ENCODE measurements at places on chromosomes 7 and 10.

- peaks cover 5% of the 10 kb centered on the region for H3K27me3 ChIP-seq
- no peaks in the 10 kb centered on the region for H3K36me3 ChIP-seq
- H3K4me3 ChIP-seq = peak overlapping the region; percentile 8
- peak; percentile 86 for ATAC-seq
- no peaks in the 10 kb centered on the region for H3K4me1 ChIP-seq
- no peak overlapping the region for H3K27ac ChIP-seq
Measured at GRCh38 chr10:3239066-3239919, 66.7 kb upstream of the PITRM1 start.

GRCh38 chr7:102216573-102217314, 69.9 kb upstream of the SH2B2 start:
- H3K36me3 ChIP-seq = peaks cover 5% of the 10 kb centered on the region
- H3K4me3 ChIP-seq = no peak overlapping the region
- ATAC-seq = no peak

DNA sequence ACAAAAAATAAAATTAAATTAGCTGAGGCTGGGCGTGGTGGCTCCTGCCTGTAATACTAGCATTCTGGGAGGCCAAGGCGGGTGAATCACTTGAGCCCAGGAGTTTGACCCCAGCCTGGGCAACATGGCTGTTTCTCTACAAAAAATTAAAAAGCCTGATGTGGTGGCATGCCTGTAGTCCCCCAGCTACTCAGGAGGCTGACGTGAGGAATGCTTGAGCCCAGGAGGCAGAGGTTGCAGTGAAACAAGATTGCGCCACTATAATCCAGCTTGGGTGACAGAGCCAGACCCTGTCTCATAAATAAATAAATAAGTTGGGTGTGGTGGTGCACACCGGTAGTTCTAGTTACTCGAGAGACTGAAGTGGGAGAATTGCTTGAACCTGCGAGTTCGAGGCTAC, 65.1 kb downstream of the GNA12 start:
- H3K4me1 ChIP-seq = peaks cover 23% of the 10 kb centered on the region
- ATAC-seq = no peak
- H3K27ac ChIP-seq = no peak overlapping the region
- H3K4me3 ChIP-seq = no peak overlapping the region
- no peaks in the 10 kb centered on the region for H3K27me3 ChIP-seq

- H3K27me3 ChIP-seq = no peaks in the 10 kb centered on the region
- H3K4me3 ChIP-seq = no peak overlapping the region
- H3K36me3 ChIP-seq = no peaks in the 10 kb centered on the region
- ATAC-seq = no peak
- H3K4me1 ChIP-seq = peaks cover 44% of the 10 kb centered on the region
Measured at GRCh38 chr10:35453855-35454532, 117.7 kb downstream of the CCNY start.

- H3K4me3 ChIP-seq = no peak overlapping the region
- H3K27ac ChIP-seq = peak overlapping the region; percentile 65
- no peaks in the 10 kb centered on the region for H3K36me3 ChIP-seq
- peak; percentile 53 for ATAC-seq
- H3K27me3 ChIP-seq = no peaks in the 10 kb centered on the region
Measured at GRCh38 chr7:144786522-144786921, 49.3 kb downstream of the TPK1 start.

GRCh38 chr10:124827474-124827873, 25.9 kb downstream of the ABRAXAS2 start:
- H3K36me3 ChIP-seq = peaks cover 76% of the 10 kb centered on the region
- H3K4me3 ChIP-seq = no peak overlapping the region
- no peak for ATAC-seq
- no peaks in the 10 kb centered on the region for H3K4me1 ChIP-seq
- no peaks in the 10 kb centered on the region for H3K27me3 ChIP-seq

GRCh38 chr7:8560501-8560900, 127.1 kb downstream of the NXPH1 start:
- ATAC-seq = no peak
- H3K36me3 ChIP-seq = no peaks in the 10 kb centered on the region
- H3K4me3 ChIP-seq = no peak overlapping the region
- no peak overlapping the region for H3K27ac ChIP-seq

DNA sequence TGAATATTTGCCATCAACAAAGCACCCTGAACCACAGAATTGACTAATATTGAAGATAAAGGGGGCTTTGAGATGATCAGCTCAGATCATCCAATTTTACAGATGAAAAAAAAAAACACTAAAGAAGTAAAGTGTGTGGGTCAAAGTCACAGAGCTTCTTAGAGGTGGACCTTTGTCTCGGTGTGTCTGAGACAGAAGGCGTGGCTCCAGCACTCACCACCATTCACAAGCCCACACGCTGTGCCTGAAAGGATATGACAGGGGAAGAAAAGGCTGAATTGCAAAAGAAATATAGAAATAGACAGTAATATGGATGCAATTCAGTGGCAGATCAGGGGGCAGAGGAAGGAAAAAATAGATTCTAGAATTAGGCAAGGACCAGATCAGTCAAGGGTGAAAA, 114.9 kb upstream of the PLXNA4 start:
- peaks cover 4% of the 10 kb centered on the region for H3K27me3 ChIP-seq
- no peaks in the 10 kb centered on the region for H3K36me3 ChIP-seq

- no peak overlapping the region for H3K27ac ChIP-seq
- H3K27me3 ChIP-seq = no peaks in the 10 kb centered on the region
- no peaks in the 10 kb centered on the region for H3K36me3 ChIP-seq
- ATAC-seq = no peak
- H3K4me3 ChIP-seq = no peak overlapping the region
Measured at GRCh38 chr10:106360870-106361269, 803.6 kb downstream of the SORCS1 start.

DNA sequence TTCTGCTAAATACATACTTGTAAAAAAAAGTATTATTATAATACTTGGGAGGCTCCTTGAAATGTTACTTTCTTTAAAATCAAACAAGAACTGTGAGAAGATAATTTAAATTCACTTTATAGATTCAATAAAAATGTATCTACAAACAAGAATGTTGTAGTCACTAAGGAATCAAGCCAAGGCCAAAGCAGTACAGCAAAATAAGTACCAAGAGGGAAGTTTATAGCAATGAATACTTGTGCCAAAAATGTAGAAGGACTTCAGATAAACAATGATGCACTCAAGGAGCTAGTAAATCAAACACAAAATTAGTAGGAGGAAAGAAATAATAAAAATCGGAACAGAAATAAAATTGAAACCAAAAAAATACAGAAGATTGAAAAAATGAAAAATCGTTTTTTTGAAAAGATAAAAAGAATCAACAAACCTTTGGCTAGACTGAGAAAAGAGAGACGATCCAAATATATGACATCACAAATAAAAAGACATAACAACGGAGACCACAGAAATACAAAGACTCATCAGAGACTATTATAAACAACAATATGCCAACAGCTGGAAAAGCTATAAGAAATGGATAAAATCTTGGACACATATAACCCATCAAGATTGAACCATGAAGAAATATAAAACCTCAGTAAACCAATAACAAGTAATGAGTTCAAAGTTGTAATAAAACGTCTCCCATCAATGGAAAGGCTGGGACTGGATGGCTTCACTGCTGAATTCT, 286.0 kb upstream of the TMEM229A start:
- H3K4me3 ChIP-seq = no peak overlapping the region
- no peaks in the 10 kb centered on the region for H3K27me3 ChIP-seq
- H3K27ac ChIP-seq = no peak overlapping the region
- H3K36me3 ChIP-seq = no peaks in the 10 kb centered on the region
- no peaks in the 10 kb centered on the region for H3K4me1 ChIP-seq

DNA sequence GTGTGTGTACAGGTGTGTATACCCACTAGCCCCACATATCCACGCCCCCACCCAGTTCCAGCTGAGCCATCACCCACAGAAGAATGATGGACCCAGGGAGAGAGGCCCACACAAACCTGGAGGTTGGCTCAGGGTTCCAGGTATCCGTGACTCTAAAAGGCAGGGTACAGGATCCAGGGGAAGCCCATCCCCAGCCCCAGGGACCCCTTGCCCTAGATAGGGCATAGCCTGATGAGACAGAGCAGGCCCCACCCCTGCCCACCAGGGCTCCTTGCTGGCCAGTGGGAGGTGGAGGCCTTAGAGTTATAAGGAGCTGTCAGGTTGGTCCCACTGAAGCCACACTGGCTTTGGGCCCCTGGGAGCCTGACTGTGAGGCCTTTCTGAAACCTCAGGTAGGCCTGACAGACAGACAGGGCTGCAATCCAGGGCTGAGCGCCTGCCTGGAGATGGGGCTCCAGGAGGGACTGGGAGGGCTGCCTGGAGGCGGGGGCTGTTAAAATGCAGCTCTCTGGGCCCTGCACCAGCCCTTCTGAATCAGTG, 93.5 kb downstream of the WDR11 start:
- peaks cover 10% of the 10 kb centered on the region for H3K27me3 ChIP-seq
- ATAC-seq = no peak
- H3K4me1 ChIP-seq = no peaks in the 10 kb centered on the region
- no peaks in the 10 kb centered on the region for H3K36me3 ChIP-seq

DNA sequence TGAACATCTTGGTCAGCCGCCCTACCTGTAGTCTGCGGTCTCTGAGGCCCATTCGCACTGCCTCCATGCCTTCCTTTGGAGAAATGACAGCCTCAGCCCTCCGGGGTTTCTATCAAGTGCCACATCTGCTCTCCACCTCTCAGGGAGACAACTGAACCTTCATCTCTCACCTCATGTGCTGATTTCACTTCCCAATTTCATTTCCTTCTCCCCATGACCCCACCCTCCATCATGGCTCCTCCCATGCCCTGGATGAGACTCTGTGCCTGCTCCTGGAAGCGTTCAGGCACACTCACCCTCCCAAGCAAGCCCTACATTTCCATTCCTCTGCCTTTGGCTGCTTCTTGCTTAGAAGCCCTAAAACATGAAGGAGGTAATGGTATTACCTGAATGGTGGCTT, 7.8 kb upstream of the SCD start:
- H3K27ac ChIP-seq = peak overlapping the region; percentile 13
- H3K4me3 ChIP-seq = no peak overlapping the region
- H3K36me3 ChIP-seq = peaks cover under 1% of the 10 kb centered on the region
- H3K4me1 ChIP-seq = peaks cover 2% of the 10 kb centered on the region
- no peak for ATAC-seq

GRCh38 chr10:33329178-33329577, 5.3 kb downstream of the NRP1 start:
- H3K27ac ChIP-seq = no peak overlapping the region
- no peaks in the 10 kb centered on the region for H3K36me3 ChIP-seq
- H3K4me3 ChIP-seq = no peak overlapping the region
- H3K4me1 ChIP-seq = peaks cover 6% of the 10 kb centered on the region
- H3K27me3 ChIP-seq = peaks cover 59% of the 10 kb centered on the region

DNA sequence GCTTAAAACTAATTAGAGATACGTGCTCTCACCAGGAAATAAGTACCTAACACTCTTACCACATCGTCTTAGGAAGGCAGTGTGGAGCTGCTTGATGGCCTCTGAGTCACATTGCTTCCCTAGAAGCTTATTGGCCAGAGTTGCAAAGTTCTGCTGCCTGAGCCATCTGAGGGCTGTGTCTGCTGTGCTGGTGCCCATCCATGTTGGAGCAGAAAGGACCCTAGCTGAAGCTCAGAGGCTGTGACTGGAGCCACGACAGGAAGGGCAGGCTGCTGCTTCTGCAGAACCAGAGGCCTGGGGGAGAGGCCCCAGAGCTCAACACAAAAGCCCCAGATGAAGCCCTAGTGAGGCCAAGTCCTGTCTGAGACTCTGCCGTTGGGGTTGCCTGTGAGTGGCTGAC, 64.8 kb upstream of the IGFBP3 start:
- H3K4me1 ChIP-seq = no peaks in the 10 kb centered on the region
- no peak for ATAC-seq
- no peak overlapping the region for H3K4me3 ChIP-seq
- H3K36me3 ChIP-seq = peaks cover 4% of the 10 kb centered on the region
- no peak overlapping the region for H3K27ac ChIP-seq

DNA sequence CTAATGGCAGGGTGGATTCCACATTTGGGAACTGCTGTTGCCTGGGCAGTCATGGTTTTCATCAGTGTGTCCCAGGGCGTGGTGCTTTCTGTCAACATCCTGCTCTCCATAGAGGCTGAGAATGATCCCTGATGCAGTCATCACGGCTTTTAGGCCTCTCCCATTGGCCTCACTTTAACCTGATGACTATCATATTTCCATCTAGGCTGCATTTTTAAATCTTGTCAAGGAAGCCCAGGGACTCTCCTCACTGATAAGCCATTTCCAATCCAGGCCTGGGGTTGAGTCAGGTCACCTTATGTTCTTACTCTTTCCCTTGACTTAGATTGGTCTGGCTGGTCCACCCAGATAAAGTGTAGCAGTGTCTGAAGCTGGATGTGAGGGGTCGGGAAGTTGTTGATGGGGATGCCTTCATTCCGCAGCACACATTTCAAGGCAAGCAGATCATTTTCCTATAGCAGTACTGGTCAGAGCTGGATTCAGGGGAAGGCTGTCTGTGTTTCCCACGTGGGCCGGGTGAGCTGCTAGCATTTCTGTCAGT, 177.0 kb downstream of the AUTS2 start:
- no peaks in the 10 kb centered on the region for H3K36me3 ChIP-seq
- no peak for ATAC-seq
- H3K27me3 ChIP-seq = no peaks in the 10 kb centered on the region
- H3K4me1 ChIP-seq = no peaks in the 10 kb centered on the region
- H3K27ac ChIP-seq = no peak overlapping the region

DNA sequence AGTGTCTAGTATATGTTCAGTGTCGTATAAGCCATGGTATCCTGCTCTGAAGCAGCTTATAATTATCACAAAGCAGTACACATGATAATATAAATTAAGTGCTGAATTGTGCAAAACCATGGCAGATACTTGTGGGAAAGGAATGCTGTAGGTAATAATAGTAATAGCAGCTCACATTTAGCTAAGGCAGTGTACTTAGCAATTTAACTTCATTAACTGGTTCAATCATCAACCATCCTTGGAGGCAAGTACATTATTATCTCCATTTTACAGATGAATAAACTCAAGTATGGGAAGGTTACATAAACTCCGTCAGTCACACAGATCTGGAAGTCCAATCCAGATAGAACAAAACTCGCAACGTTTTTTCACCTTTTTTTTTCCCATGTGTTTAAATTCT, 21.6 kb upstream of the RNF148 start:
- ATAC-seq = no peak
- H3K27me3 ChIP-seq = no peaks in the 10 kb centered on the region
- no peaks in the 10 kb centered on the region for H3K4me1 ChIP-seq
- no peak overlapping the region for H3K4me3 ChIP-seq
- H3K27ac ChIP-seq = no peak overlapping the region
- no peaks in the 10 kb centered on the region for H3K36me3 ChIP-seq

GRCh38 chr10:122656308-122656705, 43.3 kb downstream of the C10orf120 start:
- ATAC-seq = no peak
- H3K36me3 ChIP-seq = no peaks in the 10 kb centered on the region
- H3K4me3 ChIP-seq = no peak overlapping the region
- H3K27ac ChIP-seq = no peak overlapping the region
- no peaks in the 10 kb centered on the region for H3K4me1 ChIP-seq

DNA sequence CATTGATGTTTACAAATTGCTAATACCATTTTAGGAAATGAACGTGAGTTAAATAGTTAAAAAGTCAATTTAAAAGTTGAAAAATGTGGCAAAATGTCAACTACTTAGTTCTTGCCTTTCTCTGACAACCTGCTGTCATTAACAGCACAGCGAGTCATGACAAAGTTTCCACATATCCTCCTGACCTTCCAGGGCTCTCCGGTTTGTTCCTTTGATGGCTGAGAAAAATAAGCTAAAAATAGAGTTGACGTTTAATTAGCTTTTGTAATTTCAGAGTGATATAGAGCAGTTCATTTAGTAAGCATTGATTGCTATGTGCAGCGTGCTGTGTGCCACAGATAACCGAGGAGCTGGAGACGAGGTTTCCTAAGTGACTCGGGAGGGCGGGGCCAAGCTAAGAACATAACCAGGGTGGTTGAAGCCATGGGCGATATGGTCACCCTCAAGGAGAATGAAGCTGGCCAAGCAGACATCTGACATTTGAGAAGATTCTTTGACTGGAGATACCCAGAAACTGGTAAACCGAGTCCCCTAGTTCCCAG, 47.9 kb downstream of the OGDH start:
- no peaks in the 10 kb centered on the region for H3K4me1 ChIP-seq
- no peak for ATAC-seq
- no peaks in the 10 kb centered on the region for H3K27me3 ChIP-seq
- peaks cover 75% of the 10 kb centered on the region for H3K36me3 ChIP-seq

Measured in activated T-helper 17 cell treated with anti-CD3 and anti-CD28 coated beads, Interleukin-2, amount 50 U/mL, for 72 hours (primary cell).